SW480 (cell line): ENCODE measurements at places on chromosomes 7 and 10.

DNA sequence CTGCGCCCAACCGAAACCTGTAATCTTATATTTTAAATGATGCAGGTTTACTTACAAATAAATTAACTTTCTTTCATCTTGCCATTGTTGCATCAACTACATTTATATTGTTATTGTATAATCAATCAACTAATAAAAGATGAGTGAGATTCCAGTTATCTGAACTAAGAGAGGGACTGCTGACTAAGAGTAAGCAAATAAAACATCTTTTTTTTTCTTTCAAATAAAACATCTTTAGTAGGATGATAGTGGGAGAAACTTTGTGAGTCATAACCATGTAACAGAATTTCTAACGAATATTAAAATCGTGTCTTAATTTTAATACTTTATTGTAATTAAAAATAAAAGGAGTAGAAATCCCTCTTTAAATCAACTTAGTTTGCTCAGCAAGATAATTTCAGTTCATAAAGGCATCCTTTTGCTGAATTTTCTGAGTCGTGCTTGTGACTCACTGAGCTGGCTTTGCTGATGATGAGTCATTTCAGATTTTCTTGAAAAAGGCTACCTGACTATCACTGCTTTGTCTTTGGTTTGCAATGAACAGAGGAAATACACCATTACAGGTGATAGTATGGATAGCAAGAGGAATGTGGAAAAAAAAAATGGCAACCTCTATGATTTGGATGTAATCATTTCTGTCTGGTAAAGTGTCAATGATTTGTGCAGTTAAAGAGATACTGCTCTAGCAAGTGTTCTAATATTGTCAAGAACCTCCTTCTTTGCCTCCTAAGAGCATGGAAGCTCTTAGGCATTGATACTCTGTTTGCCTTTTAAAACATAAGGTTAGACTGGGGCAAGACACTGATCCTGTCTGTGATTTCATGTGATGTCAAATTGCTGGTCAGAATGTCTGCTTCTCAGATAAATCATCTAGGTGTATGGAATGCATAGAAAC lies 119.5 kb downstream of the GPR158 start:
- DNase-seq, result peak; percentile 5

- DNase-seq, result no peak
These were observed 663.4 kb downstream of the INHBA start for GRCh38 chr7:41039386-41039953.

- no peak for DNase-seq
These were observed 33.9 kb downstream of the C10orf105 start for GRCh38 chr10:71685554-71686232.

DNA sequence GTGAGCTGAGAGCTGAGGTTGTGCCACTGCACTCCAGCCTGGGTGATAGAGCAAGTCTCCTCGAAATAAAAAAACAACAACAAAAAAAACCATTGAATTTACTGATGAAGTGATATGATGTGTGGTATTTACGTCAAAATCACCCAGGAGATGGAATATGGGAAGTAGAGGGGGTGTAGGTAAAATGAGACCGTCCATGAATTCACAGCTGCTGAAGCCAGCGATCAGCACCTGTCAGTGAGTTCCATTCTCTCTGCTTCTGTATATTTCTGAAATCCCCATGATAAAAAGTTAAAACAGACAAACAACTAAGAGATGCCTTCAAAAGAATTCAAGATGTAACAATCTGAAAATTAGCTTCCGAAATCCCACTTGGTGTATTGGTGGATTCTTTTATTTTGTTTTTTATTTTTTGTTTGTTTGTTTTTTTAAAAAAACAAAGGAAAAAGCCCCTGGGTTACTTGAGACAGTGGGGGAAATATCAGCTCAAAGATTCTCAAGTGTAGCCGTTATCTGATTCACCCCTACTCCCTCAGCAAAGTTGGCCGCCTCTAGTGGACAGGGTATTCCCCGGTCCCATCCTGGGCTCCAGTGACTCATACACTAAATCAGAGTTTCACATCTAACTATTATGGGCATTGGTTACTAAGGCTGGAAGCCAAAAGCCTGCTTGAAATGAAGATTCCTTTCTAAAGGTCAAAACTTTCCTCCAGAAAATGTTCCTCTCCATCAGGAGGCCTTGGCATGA lies 76.4 kb downstream of the MAP3K8 start:
- DNase-seq, result no peak

DNA sequence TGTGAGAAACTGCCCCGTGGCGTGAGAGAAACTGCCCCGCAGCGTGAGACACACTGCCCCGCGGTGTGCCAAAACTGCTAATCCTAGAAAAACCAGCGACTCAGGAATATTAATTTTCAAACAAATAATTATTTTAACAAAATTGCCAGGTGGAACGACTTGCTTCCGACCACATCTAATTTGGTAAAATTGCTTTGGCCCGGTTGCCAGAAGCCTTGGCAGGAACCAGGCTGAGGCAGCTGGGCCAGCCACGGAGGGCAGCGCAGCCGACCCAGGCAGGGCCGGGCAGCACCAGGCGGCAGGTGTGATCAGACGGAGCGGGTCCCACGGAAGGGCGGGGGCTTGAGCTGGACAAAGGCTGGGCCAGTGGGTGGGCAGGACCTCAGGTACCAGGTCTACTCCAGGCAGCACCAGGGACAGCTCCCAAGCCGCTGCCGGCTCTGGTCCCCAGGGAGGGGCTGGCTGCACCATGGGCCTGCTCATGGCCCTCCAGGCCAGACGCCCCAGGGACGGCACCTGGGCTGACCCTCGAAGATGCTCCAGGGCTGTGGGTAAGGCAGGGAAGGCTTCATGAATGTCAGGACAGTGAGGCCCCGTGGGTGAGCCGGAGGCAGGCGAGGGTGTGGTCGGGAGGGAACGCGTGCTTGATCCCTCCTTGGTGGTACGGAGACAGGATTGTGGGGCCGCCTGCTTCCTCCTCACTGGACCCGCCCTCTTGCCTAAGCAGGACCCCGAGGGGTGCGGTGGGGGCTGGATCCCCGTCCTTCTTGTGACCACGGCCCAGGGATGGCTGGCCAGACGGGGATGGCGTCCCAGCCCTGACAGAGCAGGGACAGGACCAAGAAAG lies 7.7 kb upstream of the ADGRA1 start:
- DNase-seq, result no peak

GRCh38 chr7:148540041-148540738 lies 50.4 kb upstream of the C7orf33 start:
- DNase-seq, result no peak

DNA sequence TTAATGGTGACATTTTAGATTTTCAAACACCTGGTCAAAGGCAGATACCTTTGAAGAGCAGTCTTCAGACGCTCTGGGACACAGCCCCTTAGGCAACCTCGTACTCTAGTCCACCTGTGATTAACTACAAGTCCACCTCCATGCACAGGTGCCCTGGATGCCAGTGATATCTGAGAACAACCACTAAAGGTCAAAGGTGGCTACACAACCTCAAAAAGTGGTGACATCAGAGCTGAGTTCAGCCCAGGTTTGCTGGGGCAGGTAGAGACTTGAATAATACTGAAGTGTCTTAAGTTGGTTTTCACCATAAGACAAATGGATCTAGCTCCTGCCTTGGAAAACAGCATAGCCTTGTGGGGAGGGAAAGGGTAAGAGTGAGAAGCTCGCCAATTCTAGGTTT lies 143.4 kb upstream of the ADO start:
- DNase-seq, result no peak

DNA sequence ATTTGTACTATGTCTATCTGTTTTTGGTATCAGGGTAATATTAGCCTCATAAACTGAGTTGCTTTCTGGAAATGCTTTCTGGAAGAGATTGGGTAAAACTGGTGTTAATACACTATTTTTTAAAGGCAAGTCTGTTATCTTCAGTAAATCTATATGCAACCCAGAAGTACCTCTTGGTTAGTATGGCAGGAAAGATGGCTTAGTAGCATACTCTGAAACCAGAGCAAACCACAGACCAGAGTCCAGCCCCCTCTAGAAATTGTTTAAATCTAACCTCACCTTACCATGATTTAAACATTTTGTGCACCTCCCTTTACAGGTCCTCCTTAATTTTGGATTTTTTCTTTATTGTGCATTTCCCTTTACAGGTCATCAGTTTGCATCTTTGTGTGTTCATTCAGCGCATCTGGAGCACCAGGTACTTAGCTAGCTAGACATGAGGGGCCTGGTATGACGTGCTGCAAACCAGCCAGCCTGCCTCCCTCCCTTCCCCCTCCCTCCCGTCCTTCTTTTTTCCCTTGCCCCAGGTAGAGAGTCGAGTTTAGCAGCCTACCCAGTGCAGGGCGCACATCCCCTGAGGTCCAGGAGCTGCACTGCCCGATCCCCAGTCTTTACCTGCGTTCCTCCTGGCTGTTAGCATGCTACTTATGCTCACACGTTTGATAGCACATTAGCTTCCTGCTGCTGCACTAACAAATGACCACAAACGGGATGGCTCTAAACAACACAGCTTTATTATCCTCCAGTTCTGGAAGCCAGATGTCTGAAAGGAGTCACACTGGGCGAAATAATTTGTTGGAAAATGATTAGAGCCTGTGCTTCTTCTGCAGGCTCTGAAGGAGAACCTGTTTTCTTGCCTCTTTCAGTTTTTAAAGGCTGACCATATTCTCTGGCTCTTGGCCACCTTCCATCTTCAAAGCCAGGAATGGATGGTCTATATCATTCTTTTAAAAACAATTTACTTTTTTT lies 299.9 kb upstream of the HABP2 start:
- no peak for DNase-seq

GRCh38 chr10:133537546-133538545 lies 10.7 kb downstream of the CYP2E1 start:
- DNase-seq, result peak; percentile 27
